ENCODE measurements at places on chromosomes 5 and 9.

- DNase-seq = no peak
Observed at GRCh38 chr5:144088206-144089064, 82.0 kb downstream of the YIPF5 start.

DNA sequence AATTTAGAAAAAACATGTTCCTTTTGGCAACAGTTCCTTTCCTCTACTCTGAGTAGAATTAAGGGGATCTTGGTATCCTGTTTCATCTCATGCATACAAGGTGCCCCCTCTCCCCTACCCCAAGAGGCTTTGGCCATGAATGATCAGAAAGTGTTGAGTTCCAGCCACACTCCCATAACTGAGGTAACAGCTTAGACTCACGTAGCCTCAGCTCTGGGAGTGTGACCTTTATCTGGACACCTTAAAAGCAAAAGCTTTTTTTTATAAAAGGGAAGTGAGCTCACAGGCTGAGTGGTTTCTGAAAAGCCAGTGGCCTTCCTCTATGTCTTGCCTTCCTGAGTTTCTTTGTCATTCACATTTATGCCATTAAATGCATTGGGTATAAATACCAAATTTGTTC is 900 bp upstream of the HAVCR2 start:
- DNase-seq = no peak

DNA sequence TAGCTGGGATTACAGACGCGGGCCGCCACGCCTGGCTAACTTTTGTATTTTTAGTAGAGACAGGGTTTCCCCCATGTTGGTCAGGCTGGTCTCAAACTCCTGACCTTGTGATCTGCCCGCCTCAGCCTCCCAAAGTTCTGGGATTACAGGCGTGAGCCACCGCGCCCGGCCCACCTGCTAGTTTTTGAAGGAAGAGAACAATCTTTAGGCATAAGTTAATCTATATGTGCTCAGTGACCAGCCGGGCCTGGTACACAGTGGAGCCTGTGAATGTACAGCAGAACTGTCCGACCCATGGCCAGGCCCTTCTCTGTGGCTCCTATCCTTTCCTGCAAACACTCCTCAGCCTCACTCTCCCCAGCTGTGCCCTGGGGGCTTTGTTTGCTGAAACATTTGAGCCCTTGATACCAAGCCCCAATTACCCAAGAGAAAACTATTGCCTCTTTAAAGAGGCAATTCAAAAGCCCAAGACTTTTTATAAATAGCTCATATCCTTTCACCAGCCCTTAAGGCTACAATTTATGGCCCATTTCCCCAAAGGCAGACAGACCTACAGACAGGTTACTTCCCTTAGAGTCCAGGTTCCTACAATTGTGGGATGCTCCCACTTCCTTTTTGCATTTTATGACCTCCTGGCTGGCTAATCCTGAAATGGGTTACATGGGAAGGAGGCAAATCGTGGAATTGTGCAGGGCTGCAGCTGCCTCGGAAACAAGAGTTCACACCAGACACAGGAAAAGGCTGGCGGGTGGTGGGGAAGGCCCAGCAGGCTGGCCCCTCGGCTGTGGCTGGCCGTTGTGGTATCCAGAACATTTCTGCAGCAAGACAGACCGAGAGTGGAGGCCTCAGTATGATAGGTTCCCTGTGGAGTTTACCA is 37.5 kb downstream of the SPRY4 start:
- no peak for DNase-seq

- no peak for DNase-seq
Observed at GRCh38 chr5:143717400-143717799, 94.6 kb upstream of the HMHB1 start.

DNA sequence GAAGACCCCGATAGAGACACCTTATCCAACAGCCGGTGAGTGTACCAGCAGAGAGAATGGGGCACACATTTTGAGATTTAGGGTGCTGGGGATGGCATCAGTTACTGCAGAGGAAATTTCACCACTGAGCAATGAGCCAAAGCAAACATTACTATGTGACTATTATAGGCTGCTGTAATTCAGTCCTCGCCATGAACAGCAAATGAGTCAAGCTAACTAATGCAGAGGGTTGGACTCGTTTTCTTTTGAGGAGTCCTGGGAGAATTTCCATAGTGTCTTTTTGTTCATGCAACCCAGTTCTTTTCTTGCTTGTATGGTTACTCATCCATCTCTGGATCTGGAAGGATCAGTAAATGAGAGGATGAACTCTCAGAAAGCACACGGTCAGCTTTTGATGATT is 323.8 kb downstream of the PSAT1 start:
- no peak for DNase-seq

GRCh38 chr5:124718380-124718789 is 28.1 kb downstream of the ZNF608 start:
- DNase-seq = no peak

DNA sequence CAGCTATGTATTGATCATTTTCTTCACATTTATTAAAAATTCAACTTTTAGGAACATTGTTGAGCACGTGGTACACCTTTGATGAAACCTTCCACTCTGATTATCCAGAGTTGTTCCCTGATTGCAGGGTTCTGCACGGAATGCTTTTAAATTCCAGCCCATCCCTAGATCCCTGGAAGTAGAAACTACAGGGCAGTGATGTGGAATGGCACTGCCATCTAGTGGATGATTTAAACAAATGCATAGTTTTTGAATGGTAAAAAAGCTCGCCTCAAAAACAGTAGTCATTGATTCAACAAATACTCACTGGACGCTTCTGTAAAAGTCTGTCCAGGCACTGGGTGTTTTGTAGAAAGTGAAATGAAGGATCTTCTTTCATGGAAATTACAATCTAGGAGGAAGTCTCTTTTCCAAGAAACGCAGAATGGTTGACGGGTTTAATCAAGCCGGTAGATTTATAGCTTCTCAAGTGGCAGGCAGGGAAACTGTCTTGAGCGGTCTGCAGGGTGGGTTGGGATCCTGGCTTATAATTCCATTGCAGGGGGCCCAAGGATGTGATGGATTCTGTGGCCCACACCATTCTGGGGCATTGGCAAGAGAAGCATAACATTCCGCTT is 118.4 kb downstream of the ARHGAP26 start:
- DNase-seq = no peak

- no peak for DNase-seq
Observed at GRCh38 chr5:161600156-161600555, 53.6 kb upstream of the GABRB2 start.

- no peak for DNase-seq
Observed at GRCh38 chr9:100583014-100583802, 5.3 kb downstream of the CAVIN4 start.

- no peak for DNase-seq
Observed at GRCh38 chr5:62190173-62190572, 115.8 kb upstream of the KIF2A start.

DNA sequence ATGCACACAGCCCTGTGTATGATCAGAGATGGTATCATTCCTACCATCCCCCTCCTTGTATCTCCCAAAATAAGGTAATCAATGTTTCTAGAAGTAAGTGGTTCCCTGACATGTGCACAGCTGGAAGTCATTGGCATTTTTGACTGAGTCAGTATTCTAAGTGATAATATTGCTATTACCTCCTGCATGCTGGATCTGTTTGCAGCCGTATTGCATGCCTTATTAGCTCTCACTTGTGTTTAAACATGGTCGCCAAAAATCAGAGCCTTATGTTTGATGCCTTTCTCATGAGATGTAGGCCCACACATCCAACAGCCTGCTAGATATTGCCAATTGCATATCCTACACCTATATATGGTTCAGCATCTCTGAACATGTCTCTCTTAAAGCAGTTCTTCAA is 254.3 kb downstream of the CDH12 start:
- no peak for DNase-seq

DNA sequence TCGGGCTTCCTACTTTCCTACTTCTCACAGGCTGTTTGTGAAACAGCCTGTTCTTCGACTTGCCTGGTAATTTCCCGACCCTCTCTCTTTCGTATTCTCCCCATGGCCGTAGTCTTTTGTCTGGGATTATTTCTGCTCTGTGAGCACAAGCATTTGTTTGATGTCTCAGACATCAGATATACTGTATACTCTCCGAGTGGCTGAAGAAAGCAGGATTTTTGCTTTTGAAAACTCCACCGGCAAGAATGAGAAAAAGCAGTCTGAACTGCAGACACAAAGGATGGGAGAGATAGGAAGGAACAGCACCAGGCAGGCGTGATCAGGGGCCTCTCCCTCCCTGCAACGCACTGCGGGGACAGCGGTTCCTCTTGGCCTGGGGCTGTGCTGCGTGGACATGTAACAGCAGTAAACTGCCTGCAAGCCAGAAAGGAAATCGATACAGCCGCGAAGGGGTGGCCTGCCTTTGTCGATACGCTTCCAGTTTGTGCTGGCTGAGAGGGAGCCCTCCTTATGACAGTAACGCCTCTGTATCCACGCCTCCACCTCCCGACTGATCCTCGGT is 313.9 kb upstream of the TLE4 start:
- DNase-seq = no peak

GRCh38 chr5:13930541-13931171 is 13.8 kb downstream of the DNAH5 start:
- DNase-seq = no peak

- DNase-seq = no peak
Observed at GRCh38 chr5:100841358-100842076, 61.6 kb downstream of the ST8SIA4 start.

GRCh38 chr9:115671963-115672305 is 481.7 kb upstream of the PAPPA start:
- no peak for DNase-seq

DNA sequence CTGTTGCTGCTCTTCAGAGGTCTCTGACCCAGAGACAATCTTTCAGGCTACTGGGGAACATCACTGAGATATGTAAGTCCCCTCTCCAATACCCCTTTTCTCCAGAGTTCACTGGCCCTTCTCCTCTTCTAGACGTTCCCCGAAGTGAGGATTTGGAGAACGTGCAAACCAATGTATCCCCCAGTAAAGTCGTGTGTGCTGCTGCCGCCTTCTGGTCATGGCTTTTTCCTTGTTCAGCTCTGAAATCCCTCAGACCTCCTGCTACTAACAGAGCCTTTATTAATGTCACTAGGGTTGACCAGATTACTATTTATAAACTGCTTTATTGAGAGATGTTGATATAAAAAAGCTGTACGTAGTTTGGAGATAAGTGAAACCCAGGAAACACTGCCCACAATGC is 1028.6 kb downstream of the CDH9 start:
- DNase-seq = no peak

DNA sequence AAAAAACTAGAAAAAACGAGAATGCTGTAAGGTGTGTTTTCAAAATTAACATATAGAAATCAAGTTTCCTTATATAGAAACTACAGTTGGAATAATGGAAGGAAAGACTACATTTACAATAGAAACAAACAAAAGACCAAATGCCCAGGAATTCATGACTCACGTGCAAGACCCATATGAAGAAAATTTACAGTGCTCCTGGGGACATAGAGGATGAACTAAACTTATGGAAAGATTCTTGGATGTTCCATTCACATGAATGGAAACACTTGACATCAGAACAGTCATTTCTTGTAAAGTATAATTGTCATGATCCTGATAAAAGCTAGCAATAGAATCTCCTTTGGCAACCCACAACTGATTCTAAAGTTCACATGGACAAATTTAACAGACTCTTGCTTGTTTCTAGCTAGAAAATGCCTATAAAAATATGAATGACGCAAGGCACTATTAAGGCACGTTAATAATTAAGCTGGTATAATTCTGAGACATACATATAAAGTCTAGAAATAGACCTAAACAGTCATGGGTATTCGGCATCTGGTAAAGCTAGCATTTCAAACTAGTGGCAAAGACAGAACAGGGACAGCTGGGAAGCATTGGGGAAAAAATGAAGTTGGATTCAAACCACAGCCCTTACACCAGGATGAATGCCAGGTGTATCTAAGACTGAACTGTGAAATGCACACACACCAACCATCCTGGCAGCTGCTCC is 5.1 kb upstream of the ZFP62 start:
- DNase-seq = no peak

GRCh38 chr9:4684820-4685219 is 5.5 kb downstream of the CDC37L1 start:
- DNase-seq = no peak

DNA sequence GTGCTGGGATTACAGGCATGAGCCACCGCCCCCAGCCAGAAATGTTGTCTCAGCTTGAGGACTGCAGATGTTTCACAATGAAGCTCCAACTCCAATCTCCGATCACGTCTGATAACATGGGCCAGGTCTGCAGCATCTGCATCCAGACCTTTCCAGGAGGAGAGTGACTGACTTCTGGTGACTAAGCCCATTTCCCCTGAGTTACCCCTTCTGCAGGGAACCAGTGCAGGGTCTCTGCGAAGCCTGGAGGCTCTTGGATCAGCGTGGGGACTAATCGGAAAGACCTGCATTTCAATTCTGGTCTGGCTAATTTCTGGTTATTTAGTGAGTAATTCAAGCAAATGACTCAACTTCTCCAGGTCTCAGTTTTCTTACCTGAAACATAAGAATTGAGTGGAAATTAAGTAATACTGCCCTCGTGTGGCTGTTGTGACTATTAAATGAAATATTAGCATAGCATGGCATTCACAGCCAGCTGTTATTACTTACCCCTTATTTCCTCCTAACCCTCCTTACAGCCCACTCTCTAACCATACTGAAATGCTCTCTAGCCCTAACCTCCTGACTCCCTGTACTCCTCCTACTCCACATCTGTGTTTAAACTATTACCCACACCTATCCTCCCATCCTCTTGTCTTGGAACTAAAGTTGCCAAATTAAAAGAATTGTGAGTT is 2.2 kb upstream of the GNPDA1 start:
- DNase-seq = no peak

GRCh38 chr9:131080589-131080988 is 15.7 kb upstream of the AIF1L start:
- DNase-seq = no peak

- no peak for DNase-seq
Observed at GRCh38 chr9:93028448-93029006, 30.0 kb upstream of the SUSD3 start.
